ENCODE measurements at places on chromosomes 7 and 10.

DNA sequence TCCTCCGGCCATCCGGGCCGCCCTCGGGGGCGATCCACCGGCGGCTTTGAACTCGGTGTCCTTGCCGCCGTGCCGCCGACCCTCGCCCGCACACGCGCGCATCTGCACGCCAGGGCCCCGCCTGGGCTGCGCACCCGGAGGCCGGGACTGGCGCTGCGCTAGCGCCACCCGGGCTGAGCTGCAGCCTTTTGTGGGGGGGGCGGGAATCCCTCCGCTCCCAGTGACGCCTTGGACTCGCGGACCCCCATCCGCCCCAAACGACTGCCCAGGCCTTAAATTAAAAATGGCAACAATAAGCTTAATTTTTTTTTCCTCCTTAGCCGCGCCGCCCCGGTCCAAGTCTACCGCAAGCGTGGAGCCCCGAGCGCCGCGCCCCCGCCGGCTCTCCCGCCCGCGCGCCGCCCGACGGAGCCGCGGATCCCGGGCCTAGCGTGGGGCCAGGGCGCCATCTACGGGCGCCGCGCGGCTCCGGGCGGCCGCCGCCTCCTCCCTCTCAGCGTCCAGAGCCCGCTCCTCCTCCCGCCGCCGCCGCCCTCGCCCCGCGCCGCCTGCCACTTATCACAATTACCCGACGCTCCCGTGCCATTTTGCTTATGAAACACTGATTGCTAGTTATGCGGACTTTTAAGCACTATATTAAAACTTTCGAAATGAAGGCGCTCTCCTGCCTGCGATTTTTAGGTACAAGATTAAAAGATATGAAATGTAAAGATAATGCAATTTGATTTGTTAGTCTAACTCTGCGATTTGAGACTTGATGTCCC lies 7.5 kb upstream of the EBF3 start:
- no peak for DNase-seq

GRCh38 chr7:50166997-50167965 lies 74.2 kb upstream of the ZPBP start:
- no peak for DNase-seq

DNA sequence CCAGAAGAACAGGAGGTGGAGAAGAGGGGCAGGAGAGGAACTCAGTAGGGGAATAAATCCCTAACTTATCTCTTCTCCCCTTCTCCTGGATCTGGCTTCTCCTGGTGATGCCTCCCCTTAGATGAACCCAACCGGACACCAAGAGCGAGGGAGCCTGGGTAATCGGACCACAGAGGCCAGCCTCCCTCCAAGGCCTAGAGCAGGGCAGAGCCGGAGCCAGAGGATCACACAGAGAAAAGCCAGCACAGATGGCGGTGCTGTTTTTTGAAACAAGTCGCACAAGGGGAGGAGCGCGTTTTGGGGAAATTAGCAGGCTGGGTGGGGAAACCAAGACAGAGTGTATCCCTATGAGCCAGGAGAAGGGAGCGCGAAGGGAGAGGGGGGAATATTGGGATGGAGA lies 4.9 kb upstream of the SRRM3 start:
- DNase-seq, result no peak

DNA sequence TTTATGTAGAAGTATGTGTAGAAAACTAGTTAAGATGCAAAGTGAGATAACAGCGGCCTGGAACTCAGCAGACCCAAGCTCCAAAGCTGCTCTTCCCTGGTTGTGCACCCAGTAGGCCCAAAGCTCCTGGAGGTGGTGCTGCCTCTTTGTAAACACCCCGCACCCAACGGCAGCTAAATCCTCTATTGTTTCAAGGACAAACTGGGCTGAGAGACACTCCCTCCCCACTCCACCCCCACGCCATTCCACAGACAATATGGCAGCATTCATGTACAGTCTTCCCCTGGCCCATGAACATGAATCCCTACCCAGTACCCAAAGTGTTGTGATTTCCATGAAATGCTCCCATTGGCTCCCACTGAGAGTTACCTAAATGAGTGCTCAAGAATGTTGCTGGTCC lies 73.5 kb downstream of the VOPP1 start:
- no peak for DNase-seq

DNA sequence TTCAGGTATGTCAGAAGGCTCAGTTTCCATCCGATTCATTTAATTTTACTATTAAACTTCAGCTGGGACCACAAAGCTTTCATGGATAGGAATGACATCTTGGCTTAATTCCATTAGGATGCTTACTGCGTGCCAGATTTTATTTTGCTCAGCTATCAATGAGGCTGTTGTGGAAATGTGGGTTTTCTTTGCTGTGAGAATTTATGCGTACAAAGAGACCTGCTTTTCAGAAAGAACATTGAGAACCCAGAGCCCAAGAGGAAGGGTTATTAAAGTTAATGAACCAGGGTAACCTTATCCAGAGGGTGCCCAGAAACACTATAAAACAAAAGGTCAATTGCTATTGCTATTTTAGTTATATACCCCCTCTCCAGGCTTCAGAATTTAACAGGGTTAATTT lies 98.3 kb downstream of the MKLN1 start:
- DNase-seq, result no peak

DNA sequence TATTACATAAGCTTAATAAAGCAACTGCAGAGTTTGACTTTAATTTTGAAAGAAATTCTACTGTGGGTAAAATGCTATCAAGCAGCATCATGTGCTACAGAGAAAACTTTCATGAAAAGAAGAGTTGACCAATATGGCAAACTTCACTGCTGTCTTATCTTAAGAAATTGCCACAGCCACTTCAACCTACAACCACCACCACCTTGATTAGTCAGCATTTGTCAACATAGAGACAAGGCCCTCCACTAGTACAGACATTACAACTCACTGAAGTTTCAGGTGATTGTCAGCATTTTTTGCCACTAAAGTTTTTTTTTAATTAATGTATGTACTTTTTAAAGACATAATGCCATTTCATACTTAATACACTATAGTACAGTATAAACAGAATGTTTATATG lies 350.3 kb downstream of the HPSE2 start:
- no peak for DNase-seq

DNA sequence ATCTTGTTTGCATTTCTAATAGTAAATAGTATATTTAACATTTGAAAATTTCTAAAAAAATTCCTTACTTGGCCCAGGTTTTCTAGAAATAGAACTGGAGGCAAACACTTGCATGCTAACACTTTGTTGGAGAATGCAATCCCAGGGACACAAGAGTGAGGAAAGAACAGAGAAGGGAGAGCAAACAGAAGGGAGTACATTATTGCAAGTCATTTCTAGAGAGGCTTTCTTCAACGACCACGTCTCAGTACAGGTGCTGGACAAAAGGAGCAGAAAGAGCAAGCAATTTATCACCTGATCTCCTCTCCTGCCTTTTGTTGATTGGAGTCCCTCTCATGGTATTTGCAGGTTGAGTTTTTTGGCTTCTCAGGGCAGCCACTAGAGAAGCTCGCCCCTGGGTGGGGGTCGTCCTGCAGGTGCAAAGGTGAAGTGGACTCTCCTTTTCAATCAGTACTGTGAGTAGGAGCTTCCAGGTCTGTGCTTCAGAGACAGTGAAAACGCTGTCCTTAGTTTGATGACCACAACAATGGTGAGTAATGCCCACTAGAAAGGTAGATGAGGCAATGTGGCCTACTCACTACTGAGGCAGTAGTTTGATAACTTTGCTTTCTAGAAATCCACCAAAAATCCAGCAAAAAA lies 5.2 kb downstream of the CPED1 start:
- DNase-seq, result no peak

- peak; percentile 3 for DNase-seq
Measured at GRCh38 chr10:63887023-63887589, 365.9 kb downstream of the REEP3 start.

GRCh38 chr10:96700374-96701099 lies 19.8 kb downstream of the PIK3AP1 start:
- no peak for DNase-seq

- DNase-seq, result no peak
Measured at GRCh38 chr7:33388332-33388731, 259.0 kb downstream of the BBS9 start.

- DNase-seq, result peak; percentile 5
Measured at GRCh38 chr10:930625-931325, 730 bp downstream of the LARP4B start.

GRCh38 chr7:4683884-4684565 lies 1.9 kb downstream of the FOXK1 start:
- no peak for DNase-seq

GRCh38 chr10:27637601-27638000 lies 108.0 kb downstream of the MKX start:
- peak; percentile 27 for DNase-seq

DNA sequence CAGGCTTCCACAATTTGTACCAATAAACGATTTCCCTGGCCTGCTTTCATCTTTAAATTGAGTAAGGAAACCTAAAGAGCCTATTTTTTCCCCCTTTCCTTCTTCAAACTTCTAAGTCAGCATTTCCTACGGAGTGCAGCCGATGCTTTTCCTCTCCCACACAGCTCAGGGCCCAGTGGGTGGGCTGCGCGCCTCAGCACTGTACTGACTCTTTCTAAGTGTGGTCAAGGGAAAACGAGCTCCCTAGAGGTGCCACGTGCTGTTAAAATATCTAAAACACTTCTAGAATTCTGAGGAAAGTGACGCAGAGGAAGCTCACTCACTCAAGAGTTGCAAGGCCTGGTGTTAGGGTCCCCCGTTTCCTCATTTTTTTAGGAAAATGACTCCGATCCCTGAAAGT lies 29.0 kb downstream of the STEAP1B start:
- DNase-seq, result no peak

DNA sequence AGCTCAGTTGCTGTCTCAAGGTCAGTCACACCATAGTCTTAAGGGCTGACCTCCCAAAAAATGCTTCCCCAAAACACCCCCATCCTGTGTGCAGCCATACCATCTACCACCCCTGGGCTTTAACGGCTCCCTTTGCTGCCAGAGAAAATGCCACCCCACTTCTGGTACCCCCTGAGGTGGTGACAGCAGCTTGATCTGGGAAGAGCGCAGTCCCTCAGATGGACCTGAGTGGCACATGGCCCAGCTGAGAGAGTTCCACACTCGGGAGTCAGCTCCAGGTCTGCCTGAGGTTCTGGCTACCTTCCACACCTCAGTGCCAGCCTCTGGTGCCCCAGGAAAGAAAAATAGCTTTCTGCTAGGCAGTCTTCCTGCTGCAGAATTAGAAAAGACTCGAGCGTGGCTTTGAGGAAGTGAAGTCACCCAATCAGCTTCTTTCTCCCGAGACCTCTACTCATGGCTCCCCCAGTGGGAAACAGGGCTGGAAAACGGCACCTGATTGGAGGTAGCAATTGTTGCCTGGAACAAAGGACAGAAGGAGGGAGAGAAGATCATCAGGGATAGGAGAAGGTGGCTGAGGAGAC lies 151.7 kb downstream of the ARHGAP21 start:
- DNase-seq, result no peak

- DNase-seq, result no peak
Measured at GRCh38 chr7:18552316-18552916, 56.9 kb downstream of the HDAC9 start.

DNA sequence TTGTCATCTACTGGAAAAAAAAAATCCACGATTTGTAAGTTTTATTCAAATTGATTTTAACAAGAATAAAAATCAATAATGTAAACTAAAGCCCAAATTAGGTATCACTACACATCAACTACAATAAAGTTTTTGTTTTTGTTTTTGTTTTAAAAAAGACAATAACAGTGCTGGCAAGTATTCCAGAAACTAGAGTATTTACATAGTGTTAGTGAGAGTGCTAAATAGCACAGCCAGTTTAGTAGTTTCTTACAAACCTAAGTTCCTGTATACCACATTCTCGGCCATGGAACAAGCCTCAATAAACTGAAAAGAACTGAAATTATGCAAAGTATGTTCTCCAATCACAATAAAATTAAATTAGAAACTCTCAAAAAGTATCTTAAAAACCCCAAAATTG lies 8.1 kb downstream of the ARHGAP12 start:
- DNase-seq, result no peak

DNA sequence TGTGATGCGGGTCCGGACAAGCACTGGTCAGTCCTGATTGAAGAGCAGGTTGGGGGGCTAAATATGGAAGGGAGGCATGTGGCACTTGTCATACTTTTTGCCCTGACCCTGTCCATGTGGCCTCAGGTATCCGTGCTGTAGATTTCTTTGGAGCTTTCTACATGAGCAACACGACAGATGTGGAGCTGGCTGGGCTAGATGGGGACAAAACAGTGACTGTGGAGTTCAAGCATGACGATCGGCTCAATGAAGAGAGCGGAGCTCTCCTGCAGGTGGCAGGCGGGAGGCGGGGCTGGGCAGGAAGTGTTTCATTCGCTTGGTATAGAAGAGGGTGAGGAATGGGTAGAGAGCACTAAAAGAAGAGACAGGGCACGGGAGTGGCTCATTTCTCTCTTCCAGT lies 13.0 kb upstream of the CHCHD1 start:
- DNase-seq, result no peak

DNA sequence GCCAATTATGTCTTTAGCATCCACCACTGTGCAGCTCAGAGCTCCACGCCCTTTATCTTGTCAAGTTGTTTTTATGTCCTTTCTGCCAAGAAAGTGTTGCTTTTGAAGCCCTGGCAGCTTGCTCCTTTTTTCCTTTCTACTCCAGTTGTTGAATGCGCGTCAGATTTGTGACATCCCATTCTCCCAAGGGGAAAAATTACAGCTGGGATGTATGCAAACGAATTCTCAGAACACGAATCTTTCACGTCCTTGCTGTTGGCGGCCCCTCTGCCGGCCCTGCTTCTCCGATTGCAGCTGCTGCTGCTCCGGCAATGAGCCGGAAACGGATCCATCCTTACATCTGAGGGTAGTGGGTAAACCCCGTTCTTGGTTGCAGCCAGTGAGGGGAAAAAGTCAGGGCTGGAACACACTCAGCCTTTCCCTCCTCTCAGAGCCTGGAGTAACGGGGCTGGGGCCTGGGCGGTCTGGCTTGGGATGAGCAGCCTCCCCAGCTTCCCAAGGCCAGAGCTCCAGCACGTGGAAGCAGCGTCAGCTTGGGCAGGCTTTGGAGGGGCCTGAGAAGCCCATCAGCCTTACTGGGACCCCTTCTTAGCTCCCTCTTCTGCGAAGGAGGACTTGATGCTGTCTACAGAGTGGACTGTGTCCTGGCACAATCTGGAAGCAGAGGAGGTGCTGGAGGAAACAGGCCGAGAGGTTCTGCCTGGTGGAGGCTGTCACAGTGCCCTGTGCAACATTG lies 79.0 kb upstream of the CHST15 start:
- DNase-seq, result peak; percentile 7

- no peak for DNase-seq
Measured at GRCh38 chr10:62426600-62426999, 52.4 kb downstream of the ZNF365 start.

- DNase-seq, result no peak
Measured at GRCh38 chr7:23594879-23595604, 2.1 kb upstream of the CCDC126 start.

DNA sequence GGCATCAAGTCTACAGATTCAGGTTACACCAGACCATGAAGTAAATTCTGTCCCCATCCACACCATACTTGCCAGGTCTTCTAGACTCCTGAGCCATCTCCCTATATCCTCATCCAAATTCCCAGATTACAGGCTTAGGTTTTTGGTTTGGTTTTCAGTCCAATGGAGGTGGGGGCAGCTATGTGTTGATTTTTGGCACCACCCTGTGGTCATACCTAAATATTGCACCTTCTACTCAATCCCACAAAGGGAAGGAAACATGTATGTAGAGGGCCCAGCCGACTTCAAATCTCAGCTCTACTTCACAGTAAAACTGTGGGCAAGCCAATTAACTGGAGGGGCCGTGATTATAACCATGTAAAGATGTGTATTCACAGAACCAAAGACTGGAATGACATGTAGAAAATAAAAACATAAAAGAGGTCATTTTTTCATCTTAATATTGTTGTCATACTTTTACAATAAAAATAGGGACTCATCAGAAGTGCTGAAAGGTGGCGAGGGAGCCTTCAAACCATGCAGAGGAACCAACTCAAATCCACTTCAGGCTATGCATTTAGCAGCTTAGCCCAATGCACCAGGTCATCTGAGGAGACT lies 19.8 kb downstream of the ERCC6 start:
- DNase-seq, result peak; percentile 8

- DNase-seq, result no peak
Measured at GRCh38 chr10:27601503-27601902, 97.4 kb downstream of the RAB18 start.
